ENCODE measurements at places on chromosomes 2 and 18.

- no peak for DNase-seq
Observed at GRCh38 chr2:27236626-27237025, 19.5 kb downstream of the CAD start.

- no peak for DNase-seq
Observed at GRCh38 chr18:3059272-3059671, 46.3 kb upstream of the LPIN2 start.

GRCh38 chr18:24402209-24402785 is 4.7 kb upstream of the OSBPL1A start:
- DNase-seq = no peak

GRCh38 chr2:39266139-39266805 is 22.5 kb upstream of the CDKL4 start:
- DNase-seq = no peak

DNA sequence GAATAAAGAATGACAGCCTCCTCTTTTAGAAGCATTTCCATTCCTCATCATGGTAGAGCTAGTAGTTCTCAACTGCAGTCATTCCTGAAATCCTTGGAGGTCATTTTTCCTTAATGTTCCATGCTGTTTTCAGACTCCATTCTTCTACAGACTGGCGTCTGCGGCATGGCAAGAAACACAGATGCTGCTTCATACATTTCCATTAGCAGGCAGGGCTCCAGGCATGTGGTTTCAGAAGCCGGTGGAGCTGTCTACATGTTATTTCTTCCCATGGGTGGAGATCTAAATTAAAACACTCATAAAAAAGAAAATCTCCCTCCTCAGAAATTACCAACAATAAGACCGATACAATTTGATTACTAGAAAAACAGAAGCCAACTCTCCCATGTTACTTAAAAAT is 6.0 kb upstream of the DSG3 start:
- no peak for DNase-seq

DNA sequence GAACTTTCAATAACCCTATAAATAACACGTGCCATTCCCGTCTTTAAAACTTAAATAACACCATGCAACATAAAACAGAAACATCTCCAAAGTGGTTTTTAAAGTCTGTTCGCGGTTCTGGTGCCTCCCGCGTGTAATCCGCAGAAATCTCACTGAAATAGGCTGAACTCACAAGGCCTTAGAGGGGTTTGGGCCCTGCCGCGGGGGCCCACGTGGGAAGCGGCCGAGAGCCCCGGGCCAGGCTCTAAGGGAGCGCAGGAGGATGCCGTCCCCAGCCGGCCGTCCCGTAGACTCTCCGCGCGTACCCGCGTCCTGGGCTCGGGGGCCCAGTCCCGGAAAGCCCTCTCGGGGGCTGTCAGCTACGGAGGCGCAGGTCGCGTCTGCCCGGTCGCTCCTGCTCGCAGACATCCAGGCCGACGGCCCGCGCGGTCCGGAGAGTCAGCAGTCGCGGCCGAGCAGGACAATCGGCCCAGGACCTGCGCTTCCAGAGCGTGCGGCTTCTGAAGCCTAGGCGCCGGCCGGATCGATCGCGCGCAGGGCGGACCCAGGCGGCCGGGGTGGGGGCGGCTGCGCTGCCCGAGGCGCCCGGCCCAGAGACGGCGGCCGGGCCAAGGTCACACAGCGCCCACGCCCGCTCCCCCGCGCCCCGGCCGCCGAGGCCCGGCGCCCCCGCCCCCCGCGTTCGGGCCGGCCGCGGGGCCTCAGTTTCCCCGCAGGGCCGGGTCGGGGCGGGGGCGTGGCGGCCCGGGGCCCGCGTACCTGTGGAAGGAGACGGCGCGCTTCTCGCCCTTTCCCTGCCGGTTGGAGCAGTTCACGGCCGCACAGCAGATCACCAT is 558 bp downstream of the THAP4 start:
- DNase-seq = no peak

GRCh38 chr2:23135481-23136100 is 249.4 kb upstream of the KLHL29 start:
- no peak for DNase-seq

DNA sequence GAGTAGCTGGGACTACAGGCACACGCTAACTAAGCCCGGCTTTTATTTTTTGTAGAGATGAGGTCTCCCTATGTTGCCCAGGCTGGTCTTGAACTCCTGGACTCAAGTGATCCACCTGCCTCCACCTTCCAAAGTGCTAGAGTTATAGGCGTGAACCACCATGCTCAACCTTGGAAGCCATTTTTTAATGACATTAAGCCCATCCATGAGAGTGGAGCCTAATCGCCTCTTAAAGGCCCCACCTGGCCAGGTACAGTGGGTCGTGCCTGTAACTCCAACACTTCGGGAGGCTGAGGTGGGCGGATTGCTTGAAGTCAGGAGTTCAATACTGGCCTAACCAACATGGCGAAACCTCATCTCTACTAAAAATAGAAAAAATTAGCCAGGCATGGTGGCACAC is 41.6 kb upstream of the TFCP2L1 start:
- no peak for DNase-seq

GRCh38 chr2:144914113-144914512 is 394.2 kb upstream of the ZEB2 start:
- no peak for DNase-seq

GRCh38 chr18:5244941-5245340 is 47.9 kb upstream of the AKAIN1 start:
- DNase-seq = no peak

GRCh38 chr2:9282128-9283112 is 75.8 kb downstream of the ASAP2 start:
- DNase-seq = no peak

GRCh38 chr18:22983175-22983574 is 50.0 kb downstream of the RBBP8 start:
- DNase-seq = peak; percentile 22

DNA sequence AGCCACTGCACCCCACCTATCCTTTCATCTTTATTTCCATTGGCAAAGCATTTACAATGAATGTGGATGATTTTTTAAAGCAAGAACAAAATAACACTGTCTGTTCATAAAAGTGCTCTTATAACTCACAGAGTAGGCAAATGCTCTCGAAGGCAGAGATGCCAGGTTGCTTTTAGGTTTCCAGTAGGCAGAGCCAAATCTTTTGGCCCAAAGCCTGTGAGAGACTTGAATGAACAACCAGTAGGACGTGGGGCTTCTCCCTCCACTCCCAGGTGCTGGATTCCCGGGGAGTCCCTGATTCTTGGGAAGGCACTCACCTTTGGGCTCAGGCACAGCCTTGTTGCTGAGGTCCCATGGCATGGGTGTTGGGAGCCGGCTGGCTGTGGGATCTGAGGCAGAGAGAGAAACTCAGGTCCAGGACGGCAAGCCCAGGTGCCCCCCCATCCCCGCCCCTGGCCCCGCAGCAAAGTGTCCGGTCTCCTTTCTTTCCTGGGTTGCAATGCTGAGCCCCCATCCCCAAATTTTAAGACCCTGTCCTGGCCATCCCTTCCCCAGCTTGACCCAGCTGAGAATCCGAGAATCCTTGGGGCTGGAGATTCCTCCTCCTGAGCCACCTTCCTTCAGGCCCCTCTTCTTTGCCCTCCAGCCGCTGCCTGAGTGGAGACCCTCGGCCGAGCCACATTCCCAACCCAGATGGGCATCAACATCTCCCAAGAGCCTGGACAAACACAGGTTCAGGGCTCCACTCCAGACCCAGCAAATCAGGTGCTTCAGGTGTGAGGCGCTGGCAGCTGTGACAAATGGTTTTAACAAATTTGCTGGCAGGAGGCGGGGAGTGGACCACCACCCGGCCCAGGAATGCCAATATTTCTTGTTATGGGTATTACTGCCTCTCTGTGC is 5.8 kb downstream of the NEURL3 start:
- no peak for DNase-seq

DNA sequence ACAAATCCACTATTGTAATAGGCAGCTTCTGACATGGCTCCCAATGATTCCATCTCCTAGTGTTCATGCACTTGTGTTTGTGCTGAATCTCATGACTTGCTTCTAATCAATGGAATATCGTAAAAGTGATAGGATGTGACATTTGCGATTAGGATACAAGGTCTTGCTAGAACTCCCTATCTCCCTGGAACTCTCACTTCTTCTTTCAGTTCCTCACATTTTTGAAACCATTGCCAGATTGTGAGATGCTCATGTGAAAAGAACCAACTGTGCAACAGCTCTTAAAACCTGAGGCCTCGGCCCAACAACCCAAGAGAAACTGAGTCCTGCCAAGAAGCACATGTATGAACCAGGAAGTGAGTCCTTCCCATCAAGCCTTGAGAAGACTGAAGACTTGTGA is 226.9 kb upstream of the DTNA start:
- no peak for DNase-seq

DNA sequence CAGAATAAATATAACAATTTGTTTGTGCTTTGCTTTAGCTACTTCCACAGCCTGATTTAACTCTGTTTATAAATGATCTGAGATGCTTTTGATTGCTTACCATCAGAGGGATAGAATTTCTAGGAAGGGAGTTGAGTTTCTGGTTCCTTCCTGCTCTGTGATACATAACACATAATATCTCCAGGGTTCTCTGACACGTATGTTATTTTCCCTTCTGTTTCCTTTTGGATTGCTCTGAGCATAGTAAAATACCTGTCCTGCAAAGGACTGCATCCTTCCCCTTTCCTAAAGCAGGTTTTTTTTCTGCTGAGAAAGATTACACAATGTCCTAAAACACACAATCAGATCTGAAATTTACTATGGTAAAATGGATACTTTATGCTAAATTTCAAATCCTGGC is 76.1 kb downstream of the CABYR start:
- DNase-seq = no peak

GRCh38 chr2:135317375-135317774 is 213.6 kb downstream of the ZRANB3 start:
- no peak for DNase-seq

GRCh38 chr18:70279470-70279869 is 9.4 kb upstream of the SOCS6 start:
- DNase-seq = no peak

DNA sequence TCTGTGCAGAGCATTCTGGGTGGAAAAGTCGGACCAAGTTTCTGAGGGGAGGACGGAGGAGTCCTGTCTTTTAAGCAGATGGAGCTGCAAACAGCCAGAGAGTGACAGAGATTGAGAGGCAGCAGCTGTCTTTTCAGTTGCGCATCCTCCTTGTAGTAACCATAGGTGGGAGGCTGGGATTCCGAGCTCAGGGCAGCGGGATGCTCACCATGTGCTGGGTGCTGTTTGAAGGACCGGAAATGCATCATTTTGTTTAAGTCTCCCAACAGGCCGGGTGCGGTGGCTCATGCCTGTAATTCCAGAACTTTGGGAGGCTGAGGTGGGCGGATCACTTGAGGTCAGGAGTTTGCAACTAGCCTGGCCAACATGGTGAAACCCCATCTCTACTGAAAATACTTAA is 93.4 kb downstream of the AGAP1 start:
- DNase-seq = no peak

GRCh38 chr18:70019991-70020390 is 72.3 kb upstream of the CD226 start:
- no peak for DNase-seq

DNA sequence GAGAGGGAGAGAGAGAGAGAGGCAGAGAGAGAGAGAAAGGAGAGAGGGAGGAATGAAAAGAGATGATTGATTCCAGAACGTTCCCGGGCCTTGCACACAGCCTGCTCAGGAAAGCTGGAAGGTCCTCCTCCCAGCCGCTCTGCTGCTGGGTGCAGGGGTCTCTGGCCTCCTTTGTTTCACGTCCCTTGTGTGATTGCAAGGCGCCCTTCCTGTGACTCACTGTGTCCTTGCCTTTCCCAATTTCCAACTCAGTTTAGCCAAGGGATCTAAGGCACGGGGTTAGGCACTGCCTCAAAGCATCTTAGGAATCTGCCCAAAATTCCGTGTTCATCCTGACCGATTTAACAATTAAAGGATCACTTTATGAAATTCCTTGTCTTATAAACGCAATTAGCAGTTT is 221.2 kb downstream of the KLHL29 start:
- no peak for DNase-seq

DNA sequence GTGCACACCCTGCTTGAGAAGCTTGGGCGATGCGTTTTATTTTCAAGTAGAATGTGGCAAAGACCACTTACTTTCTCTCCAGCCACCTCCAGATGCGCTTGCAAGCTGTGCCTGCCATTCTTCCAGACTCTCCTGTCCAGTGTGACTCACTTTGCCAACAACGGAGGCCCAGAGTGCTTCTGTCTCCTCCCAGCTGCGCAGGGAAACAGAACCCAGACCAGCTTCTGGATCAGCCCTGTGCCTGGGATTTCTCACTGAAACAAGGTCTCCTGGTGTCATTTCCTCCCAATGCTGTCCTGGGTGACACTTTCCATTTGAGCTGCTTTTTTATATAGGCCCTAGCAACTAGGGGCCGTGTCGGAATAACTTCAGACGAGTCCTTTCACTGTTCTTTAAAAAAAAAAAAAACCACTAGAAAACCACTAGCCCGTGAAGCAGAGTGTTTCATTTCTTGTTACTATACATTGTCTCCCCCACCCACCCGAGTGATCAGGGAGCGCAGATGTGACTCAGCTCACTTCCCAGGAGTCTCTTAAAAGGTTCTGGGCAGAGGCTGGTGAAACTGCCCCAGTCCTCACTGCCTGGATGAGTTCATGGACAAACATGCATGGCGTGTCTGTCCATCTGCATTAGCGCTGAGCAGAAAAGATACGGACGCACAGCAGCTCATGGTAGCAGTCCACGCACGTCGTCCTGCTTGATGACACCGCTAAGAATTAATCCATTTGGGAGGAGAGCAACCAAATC is 25.3 kb upstream of the RPL31 start:
- DNase-seq = no peak

- no peak for DNase-seq
Observed at GRCh38 chr2:95122197-95122551, 566 bp upstream of the MRPS5 start.

GRCh38 chr2:176745543-176746200 is 466.9 kb upstream of the HNRNPA3 start:
- DNase-seq = no peak

- DNase-seq = no peak
Observed at GRCh38 chr18:6255116-6255705, 159.5 kb downstream of the L3MBTL4 start.

GRCh38 chr2:117359266-117359914 is 455.1 kb upstream of the DDX18 start:
- no peak for DNase-seq

GRCh38 chr2:148720501-148721001 is 76.0 kb downstream of the EPC2 start:
- DNase-seq = no peak

DNA sequence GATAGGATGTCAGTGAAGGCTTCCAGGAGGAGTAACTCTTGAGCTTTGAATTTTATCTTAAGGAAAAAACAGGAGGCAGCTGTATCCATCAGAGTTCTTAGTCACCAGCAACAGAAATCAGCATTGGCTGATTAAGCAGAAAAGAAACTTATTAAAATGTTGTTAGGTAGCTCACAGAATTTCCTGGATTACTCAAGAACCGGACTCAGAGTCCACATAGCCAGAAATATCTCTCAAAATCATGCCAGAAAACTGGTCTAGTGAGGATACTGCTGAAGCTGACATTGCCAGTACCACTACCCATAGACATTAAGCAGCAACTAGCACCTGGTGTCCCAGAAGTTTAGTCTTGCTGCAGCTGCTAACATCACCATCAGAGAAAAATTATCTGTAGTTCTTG is 10.1 kb upstream of the AFTPH start:
- DNase-seq = no peak
